CD4-positive, alpha-beta T cell treated with Interleukin-17A for 1 hour (primary cell): ENCODE measurements at places on chromosomes 11 and 22.

DNA sequence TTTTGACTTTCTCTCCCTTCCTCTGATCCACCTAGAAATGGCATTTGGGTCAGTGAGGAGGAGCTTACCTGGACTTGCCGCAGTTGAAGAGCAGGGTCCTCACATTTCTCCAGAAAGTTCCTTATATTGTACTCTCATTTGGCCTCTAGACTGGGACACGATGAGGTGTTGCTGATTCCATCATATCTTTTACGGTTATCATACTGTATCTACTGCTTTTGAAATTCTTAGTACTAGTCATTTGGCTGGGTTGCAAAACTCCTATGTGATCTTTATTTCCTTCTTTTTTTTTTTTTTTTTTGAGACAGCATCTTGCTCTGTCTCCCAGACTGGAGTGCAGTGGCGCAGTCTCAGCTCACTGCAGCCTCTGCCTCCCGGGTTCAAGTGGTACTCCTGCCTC lies 58.7 kb upstream of the FAM181B start:
- no peak for DNase-seq

DNA sequence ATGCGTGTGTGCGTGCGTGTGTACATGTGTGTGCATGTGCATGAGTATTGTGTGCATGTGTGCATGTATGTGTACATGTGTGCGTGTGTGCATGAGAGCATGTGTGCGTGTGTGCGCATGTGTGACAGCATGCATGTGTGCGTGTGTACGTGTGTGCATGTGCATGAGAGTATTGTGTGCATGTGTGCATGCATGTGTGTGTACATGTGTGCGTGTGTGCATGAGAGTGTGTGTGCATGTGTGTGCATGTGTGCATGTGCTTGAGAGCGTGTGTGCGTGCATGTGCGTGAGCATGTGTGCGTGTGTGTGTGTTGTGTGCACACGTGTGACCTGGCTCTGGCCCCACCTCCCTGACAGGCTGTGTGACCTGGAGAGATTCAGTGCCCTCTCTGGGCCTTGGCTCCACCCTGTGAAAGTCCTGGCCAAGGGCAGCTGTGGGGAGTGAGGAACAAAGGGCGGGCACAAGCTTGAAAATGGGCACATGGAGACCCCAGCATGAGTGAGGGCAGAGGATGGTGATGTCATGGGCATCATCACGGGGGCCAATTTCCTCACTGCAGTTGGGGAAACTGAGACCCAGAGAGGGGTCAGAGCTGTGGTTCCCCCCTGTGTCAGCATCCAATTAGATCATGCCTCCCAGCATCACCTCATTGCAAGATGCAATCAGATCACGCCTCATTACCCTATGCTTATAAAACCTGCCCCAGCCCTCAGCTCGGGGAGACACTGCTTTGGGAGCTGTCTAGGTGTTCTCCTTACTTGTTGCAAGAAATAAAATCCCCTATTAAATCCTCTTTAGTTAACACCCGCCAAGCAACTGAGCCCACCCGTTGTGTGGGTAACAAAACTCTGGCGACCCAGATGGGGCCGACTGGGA lies 658 bp downstream of the ACY3 start:
- DNase-seq = no peak

GRCh38 chr11:86624366-86624765 lies 48.0 kb downstream of the ME3 start:
- no peak for DNase-seq

- DNase-seq = no peak
Observed at GRCh38 chr11:72569966-72570892, 104.0 kb downstream of the PDE2A start.

DNA sequence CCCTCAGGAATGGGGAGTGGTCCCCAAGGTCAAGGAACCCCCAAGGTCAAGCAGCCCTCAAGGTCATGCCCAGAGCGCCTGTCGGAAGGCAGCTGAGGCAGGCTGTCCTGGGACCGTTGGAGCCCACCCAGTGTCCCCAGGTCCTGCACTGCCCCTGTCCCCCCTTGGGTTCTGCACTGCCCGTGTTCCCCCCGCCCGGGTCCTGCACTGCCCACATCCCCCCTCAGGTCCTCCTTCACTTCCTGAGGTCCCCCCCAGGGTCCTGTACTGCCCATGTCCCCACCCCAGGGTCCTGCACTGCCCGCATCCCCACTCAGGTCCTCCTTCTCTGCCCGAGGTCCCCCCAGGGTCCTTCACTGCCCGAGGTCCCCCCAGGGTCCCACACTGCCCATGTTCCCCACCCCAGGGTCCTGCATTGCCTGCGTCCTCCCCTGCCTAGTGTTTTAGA lies 1073.0 kb downstream of the BRD1 start:
- no peak for DNase-seq
